ENCODE measurements at places on chromosomes 4 and X.

DNA sequence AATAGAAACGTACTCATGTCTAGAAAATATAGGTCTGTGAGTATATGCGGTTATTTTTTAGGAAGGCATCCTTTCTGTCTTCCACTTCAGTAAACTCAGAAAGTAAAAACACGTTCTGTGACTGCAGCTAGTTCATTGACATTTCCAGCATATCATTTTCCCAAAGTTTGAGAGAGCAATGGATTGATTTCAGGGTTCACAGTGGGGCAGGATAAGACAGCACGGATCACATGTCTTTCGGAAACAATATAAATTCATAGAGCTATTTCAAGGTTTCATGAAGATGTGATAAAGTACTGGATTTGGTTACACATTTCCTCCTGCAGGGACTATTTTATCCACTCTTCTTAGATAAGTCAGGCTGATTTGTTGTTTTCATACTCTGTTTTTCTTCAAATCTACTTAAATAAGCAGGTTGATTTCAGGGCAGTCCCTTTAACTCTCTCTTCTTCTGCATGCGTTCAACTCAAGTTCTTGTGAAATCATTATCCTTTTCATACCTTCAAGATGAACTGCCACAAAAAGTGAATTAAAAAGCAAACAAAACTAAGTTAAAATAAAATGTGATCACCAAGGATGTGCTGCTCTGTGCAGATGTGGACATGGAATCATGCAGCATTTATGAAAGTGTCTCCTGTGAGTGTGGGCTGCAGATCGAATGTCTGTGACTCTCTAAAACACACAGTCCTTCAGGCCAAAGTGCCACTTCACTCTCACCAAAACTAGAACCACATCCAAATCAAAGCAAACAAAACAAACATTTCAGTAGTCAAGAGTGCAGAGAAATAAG is 187.7 kb downstream of the UNC5C start:
- no peak for DNase-seq

- no peak for DNase-seq
Measured at GRCh38 chr4:71570492-71570891, 213.4 kb downstream of the GC start.

- no peak for DNase-seq
Measured at GRCh38 chr4:18252052-18252451, 230.5 kb upstream of the LCORL start.

GRCh38 chrX:18360867-18361266 is 6.4 kb upstream of the SCML2 start:
- no peak for DNase-seq

DNA sequence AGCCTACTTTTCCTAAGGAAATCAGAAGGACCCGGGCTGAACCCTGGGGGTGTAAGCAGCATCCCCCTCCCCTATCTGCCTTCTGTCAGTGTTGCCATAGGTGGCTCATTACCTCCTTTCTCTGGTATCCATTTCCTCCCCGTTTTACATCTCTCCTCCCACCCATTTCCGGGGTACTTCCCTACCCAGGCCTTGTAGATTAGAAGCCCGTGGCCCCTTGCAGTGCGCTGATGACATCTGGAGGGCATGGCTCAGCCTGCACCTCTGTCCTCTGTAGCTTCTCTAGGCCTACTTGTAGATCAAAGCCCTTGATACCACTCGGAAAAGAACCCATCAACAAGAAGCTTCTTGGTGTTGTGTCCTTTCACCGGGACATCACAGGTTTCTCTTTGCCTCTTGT is 71.8 kb downstream of the NBDY start:
- DNase-seq: peak; percentile 28

- DNase-seq: no peak
Measured at GRCh38 chrX:153538424-153538823, 21.0 kb downstream of the ATP2B3 start.

DNA sequence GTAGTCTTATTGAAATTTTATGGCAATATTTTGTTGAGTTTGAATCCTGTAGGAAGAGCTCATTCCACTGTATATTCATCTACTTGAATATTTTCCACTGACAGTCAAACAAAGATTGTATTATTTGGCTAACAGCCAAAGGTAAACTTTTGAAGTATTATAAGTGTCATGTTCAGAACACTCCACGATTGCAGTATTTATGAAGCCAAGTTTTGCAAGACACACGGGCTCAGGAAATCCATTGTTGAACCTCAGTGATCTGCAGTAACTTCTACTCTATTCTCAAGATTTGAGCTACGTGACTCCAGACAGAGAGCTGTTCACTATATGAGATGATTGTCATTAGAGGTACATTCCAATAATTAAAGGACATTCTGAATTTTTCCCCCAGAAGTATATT is 302.7 kb upstream of the ADGRL3 start:
- no peak for DNase-seq

Measured in T-helper 9 cell (primary cell).